ENCODE measurements at places on chromosomes 11 and 22. TPM values are rescaled to one million over a fixed set of nuclear protein-coding genes. Genes with fewer than 3 reads are reported as not detected.

GRCh38 chr11:72584939-72585597 lies 89.2 kb downstream of the PDE2A start:
- no peak for DNase-seq

- DNase-seq, result no peak
These were observed 2.6 kb downstream of the TBX10 start for GRCh38 chr11:67636962-67637361.

- DNase-seq, result no peak
These were observed 26.5 kb downstream of the SCGB1A1 start for GRCh38 chr11:62445314-62445740.

GRCh38 chr11:104163100-104164027 lies 583 bp downstream of the PDGFD start:
- no peak for DNase-seq

DNA sequence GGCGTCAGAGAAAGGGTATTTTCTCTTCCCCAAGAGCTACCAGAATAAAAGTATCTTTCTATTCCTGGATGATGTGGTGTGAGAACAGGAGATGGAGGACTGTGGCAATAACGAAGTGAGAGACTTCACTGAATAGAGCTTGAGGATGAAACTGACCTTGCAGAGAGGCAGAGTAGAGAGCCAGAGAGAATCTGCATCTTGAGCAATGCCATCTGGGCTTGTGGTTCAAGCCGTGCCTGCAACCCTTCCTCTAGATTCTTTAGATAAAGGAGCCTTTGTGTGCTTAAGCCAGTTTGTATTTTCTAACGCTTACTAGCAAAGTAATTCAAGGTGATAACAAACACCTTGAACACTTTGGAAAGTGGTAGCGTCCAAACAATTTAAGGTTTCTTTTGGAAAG lies 2.2 kb downstream of the ME3 start:
- no peak for DNase-seq

GRCh38 chr11:70230151-70230839 lies 27.2 kb downstream of the FADD start:
- no peak for DNase-seq

DNA sequence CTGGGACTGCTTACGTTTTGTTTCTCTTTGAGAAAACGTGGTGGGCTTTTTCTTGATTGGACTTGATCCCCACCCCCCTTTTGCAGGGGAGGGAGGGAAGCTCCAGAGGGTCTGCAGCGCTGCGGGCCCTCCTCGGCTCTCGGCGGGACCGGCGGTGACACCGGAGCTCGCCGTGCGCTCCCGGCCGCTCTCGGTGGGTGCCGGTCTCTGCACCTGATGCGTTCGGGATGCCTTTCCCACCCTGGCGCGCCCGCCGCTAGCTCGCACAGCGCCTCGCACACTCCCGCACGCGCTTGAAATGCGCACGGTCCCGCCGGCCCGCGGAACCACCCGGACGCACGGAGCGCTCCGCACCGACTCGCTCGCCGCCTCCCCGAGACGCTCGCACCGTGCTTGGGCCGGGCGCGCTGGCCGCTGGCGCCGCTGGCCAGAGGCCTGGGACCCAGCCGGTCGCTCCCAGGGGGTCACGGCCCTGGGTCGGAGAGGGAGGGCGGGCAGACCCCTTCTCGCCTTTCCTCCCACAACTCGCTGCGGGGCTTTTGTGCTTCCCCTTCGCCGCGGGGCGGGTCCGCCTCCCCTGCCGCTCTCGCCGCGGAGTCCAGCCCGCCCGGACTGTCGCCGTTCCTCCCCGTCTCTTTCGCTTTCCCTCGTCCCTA lies 1.0 kb downstream of the ZBTB16 start:
- no peak for DNase-seq

DNA sequence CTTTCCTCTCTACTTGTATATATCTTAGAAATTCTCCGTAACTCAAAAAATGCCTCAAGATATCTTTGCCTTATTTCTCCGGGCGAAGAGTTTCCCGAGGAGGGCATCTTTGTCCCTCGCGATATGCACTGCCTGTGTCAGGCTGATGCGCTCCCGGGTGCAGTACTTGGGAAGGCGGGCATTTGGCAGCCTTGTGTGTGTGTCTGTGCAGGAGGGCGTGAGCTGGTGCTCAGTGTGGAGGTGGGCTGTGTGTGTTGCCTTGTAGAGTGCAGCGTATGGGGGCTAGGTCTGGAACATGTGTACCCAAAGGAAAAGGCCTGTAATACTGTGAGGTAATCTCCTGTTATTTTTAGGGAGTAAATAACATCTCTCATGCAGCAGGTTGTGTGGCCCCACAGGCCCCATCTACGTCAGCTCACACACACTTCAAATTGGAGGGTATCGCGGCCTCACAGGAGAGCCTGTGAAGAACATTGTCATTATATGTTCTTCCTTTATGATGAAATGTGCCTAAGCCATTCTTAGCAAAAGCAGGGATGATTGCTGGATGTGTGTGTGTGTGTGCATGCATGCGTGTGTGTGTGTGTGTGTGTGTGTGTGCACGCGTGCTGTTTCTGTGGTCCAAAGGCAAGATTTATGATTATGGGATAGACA lies 77.5 kb downstream of the KCNJ1 start:
- DNase-seq, result no peak

- no peak for DNase-seq
These were observed 763.9 kb downstream of the NTM start for GRCh38 chr11:132134322-132134721.

DNA sequence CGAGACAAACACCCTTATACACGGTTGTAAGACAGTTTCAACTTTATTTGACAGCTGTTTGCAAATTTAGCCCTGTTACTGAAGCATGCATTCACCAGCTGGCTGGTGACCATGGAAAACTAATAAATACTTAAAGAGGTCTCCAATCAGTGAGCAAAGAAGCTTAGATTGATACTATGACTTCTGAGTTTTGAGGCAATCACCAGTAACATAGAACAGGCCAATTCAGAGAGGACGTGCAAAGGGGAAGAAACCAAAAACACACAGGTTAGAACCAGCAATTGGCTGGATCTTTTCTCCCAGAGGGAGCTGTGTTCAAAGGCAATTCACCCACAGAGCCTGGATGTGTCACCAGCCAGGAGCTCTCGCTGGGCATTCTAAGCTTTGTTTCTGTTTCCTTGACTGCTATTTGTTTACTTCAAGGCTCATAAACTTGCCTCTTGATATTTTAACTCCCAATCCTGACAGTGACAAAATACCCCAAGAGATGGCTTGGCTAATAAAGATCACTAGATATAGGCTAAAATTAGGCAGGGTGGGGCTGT lies 113.6 kb upstream of the MTMR2 start:
- no peak for DNase-seq

- no peak for DNase-seq
These were observed 18.2 kb downstream of the CELF1 start for GRCh38 chr11:47534704-47535251.

- DNase-seq, result no peak
These were observed 38.1 kb downstream of the COA4 start for GRCh38 chr11:73838443-73839122.

Gene CD3G
- total RNA-seq, result 1.1 TPM

Gene ARHGAP42
- total RNA-seq, result 20.7 TPM

Gene MYOD1
- not detected for total RNA-seq

Gene SULT4A1
- total RNA-seq, result 1.7 TPM

Gene PAX6
- total RNA-seq, result 0.32 TPM

Gene A4GALT
- total RNA-seq, result 42.1 TPM
